ENCODE measurements at places on chromosomes 4 and X. TPM values are rescaled to one million over a fixed set of nuclear protein-coding genes. Genes with fewer than 3 reads are reported as not detected.

The IL13RA1 gene
- polyA plus RNA-seq, result 5.8 TPM

The SPANXC gene
- polyA plus RNA-seq, result not detected

The ZNF732 gene
- polyA plus RNA-seq, result 0.08 TPM

The AFP gene
- not detected for polyA plus RNA-seq

The P2RY4 gene
- not detected for polyA plus RNA-seq

DNA sequence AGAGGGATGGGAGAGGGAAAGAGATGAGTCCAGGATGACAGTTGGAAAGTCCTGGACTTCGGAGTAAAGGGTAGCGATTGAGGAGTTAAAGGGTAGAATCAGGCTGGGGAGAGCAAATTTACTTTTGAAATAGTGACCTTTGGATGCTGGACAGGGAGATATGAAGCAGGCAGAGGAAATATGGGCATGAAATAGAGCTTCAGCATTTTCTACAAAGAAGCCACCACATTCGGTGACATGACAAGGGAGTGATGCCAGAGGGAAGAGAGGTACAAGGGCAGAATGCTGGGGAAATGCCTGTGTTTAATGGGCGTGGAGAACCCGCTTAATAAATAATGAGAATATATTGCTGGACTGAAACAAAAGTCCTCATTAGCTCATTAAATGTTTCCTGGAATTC, 92.7 kb downstream of the TBL1X start:
- no peak for DNase-seq

GRCh38 chr4:153651116-153651515, 33.0 kb upstream of the TLR2 start:
- no peak for DNase-seq

DNA sequence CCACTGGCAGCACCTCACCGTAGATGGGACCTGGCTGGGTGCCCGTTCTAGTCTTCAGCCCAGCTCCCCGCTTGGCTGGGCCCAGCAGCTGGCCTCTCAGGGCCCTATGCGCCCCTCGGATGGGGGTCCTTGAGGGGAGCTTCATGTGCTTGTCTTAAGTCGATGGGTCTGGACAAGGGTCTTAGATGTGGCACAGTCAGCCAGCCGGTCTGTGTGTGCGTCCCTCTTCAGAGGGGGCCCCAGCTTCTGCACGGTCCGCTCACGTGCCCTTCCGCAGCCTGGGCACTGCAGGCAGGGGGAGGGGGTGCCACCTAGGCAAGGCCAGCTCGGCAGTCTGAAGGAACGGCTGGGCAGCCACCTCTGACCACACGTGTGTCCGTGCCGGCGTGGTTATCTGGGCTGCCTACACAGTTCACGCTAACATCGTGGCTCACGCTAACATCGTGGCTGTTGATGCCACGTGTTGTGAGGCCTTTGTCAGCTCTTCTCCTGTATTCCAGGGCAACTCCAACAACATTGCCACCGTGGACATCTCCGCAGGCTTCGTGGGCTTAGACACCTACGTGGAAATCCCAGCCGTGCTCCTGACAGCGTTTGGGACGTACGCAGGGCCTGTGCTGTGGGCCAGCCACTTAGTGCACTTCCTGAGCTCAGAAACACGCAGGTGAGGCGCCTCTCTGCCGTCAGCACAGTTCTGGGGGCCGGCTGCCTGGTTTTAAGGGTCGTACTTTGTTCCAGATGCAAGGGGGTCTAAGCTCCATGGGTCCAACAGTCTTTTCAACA, 34.5 kb downstream of the PIGG start:
- DNase-seq, result no peak

- no peak for DNase-seq
Measured at GRCh38 chrX:140709421-140709846, at the start of gene LINC00632. Gene LINC00632 (plus strand): TSS chrX:140709759.

DNA sequence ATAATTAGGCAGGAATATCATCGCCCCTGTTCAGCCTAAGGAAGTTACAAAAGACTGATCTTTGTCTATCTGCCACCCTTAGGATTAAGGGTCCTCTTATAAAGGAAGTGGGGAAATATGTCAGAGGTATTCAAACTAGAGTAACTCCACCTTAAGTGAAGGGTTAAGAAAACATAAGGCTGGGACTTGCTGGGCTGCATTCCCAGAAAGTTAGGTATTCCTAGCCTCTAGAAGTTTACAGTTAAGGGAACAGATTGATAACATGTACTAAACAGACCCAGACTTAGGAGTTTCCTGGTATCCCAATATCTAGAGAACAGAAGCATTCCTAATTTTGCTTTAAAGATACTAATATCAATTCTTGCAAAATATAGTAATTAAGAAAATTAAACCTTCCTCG, 6.0 kb downstream of the CXCL2 start:
- DNase-seq, result no peak

DNA sequence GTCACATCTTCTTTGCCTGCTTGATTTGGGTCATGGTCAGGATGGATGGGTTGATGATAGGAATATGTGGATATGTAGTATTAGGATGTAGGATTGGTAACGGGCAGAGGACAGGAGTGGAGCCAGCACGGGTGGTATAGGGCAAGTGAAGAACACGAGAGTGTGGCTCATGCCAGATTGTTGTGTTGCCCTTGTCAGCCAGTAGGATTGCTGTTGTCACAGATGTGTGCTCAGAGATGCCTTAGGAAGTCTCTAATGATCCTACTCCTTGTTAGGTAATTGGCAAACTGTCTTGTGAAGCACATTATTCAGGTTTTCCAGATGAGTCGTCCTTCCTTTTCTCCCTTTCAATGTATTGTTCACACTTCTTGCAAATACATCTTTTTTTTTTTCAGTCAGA, 5.5 kb downstream of the ATP10D start:
- no peak for DNase-seq

DNA sequence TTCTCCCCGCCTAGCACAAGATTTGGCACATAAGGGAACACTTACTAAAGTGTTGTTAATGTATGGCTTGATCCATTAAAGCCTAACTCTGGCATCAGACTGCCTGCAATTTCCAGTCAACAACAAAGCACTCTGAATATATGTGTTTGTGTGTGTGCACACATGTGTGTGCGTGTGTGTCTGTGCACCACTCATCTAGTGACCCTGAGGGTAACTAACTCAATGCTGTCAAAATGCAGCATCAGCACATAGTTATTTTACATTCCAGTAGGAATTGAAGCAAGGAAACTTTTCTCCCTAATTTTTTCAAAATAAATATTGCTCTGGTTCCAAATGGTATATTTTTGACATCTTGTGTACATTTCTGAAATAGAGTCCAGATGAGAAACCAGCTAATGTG, 94.4 kb downstream of the SHROOM4 start:
- no peak for DNase-seq

All from heart left ventricle (tissue), 16 donors.